Left cardiac atrium (tissue), 4 donors: ENCODE measurements at places on chromosomes 5 and 9. TPM values are rescaled to one million over a fixed set of nuclear protein-coding genes. Genes with fewer than 3 reads are reported as not detected.

The MED10 gene
- total RNA-seq = 24.5 TPM

The SPINK4 gene
- total RNA-seq = not detected

The PCA3 gene
- not detected for total RNA-seq

The PCDHA1 gene
- total RNA-seq = not detected

The C9orf153 gene
- 0.41 TPM for total RNA-seq

The RALGPS1 gene
- total RNA-seq = 12.5 TPM

The NR6A1 gene
- 1.3 TPM for total RNA-seq

The FBN2 gene
- 1.6 TPM for total RNA-seq

The OTP gene
- total RNA-seq = not detected

The GPRIN1 gene
- 0.97 TPM for total RNA-seq

The WNT8A gene
- not detected for total RNA-seq

The RNF14 gene
- 87.4 TPM for total RNA-seq

The HAPLN1 gene
- total RNA-seq = 0.29 TPM

The SMIM33 gene
- not detected for total RNA-seq

The EGFLAM gene
- 10.5 TPM for total RNA-seq

The TLX3 gene
- total RNA-seq = not detected

The SLC34A1 gene
- not detected for total RNA-seq

The EPB41L4B gene
- total RNA-seq = 21.6 TPM

The ADAMTS19 gene
- 2.4 TPM for total RNA-seq

The NTNG2 gene
- 6.5 TPM for total RNA-seq
